IMR-90 (cell line): ENCODE measurements at places on chromosomes 5 and 9. TPM values are rescaled to one million over a fixed set of nuclear protein-coding genes. Genes with fewer than 3 reads are reported as not detected.

GRCh38 chr5:137478043-137478442, 21.1 kb downstream of the SPOCK1 start:
- H3K4me3 ChIP-seq: no peak overlapping the region
- no peak overlapping the region for H3K27ac ChIP-seq
- H3K27me3 ChIP-seq: no peaks in the 10 kb centered on the region
- H3K36me3 ChIP-seq: no peaks in the 10 kb centered on the region
- H3K4me1 ChIP-seq: no peaks in the 10 kb centered on the region
- no peak for DNase-seq

DNA sequence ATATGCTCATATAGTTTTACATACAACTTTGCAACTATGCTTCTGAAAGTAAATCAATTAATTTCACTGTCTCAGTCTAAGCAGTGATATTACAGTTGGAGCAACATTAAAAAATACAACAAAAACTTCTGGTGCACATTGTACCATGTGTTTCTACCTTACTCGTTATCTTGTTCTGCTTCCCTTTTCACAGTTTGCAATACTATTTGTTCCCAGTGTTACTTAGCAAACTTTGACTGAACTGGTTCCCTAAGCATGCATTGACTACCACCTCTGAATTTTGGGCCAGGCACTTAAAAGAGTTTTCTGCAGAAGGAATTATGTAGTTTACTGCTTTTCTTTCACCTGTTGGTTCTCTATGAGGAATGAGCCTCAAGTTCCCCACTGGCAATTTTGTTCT, 152.7 kb downstream of the SEC61B start:
- H3K27me3 ChIP-seq: peaks cover 2% of the 10 kb centered on the region
- no peak overlapping the region for H3K27ac ChIP-seq
- no peak overlapping the region for H3K4me3 ChIP-seq
- peaks cover 13% of the 10 kb centered on the region for H3K4me1 ChIP-seq
- no peaks in the 10 kb centered on the region for H3K36me3 ChIP-seq

DNA sequence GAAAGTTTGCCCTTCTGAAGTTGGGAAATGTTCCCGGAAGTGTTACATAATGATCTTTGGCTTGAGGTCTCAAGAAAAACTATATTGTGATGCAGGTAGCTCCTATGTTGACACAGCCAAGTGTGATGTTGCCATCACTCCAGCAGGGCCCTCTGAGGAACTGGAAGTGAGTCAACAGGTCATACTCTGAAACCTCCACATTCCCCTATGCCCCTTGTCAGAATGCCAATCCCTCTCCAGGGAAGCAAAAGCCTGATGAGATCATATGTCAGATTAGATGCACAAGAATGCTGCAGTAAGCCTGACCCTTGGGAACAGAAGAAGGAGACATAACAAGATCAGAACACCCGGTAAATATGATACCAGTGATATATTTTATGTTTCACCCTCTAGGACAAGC, 66.8 kb upstream of the ITGA2 start:
- H3K36me3 ChIP-seq: peaks cover 20% of the 10 kb centered on the region
- no peak overlapping the region for H3K27ac ChIP-seq
- H3K4me1 ChIP-seq: peaks cover 2% of the 10 kb centered on the region; the same call in 1 of the 2 replicates
- DNase-seq: peak; percentile 67
- no peak overlapping the region for H3K4me3 ChIP-seq
- H3K27me3 ChIP-seq: no peaks in the 10 kb centered on the region

DNA sequence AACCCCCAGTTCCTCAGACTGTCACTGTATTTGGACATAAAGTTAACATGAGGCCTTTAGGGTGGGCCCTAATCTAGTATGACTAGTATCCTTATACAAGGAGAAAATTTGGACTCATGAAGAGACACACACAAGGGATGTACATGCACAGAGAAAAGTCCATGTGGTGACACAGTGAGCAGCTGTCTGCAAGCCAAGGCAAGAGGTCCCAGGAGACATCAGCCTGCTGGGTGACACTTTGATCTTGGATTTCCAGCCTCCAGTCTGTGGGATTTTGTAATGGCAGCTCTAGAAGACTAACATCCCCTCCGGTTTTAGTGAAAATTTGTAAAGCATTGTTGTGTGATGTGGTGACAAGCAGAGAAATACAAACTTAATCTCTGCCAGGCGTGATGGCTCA, 66.1 kb downstream of the RAI14 start:
- H3K4me3 ChIP-seq: no peak overlapping the region
- H3K27ac ChIP-seq: peak overlapping the region; percentile 26; the same call in 1 of the 2 replicates
- peaks cover 19% of the 10 kb centered on the region for H3K4me1 ChIP-seq
- H3K36me3 ChIP-seq: peaks cover 18% of the 10 kb centered on the region
- H3K27me3 ChIP-seq: no peaks in the 10 kb centered on the region

SYNPO gene
- 3.0 and 3.1 TPM in 2 replicates for total RNA-seq

ATG10 gene
- total RNA-seq: 8.1 and 12.2 TPM in 2 replicates
